CD4-positive, alpha-beta T cell (primary cell): ENCODE measurements at places on chromosomes 7 and 10.

DNA sequence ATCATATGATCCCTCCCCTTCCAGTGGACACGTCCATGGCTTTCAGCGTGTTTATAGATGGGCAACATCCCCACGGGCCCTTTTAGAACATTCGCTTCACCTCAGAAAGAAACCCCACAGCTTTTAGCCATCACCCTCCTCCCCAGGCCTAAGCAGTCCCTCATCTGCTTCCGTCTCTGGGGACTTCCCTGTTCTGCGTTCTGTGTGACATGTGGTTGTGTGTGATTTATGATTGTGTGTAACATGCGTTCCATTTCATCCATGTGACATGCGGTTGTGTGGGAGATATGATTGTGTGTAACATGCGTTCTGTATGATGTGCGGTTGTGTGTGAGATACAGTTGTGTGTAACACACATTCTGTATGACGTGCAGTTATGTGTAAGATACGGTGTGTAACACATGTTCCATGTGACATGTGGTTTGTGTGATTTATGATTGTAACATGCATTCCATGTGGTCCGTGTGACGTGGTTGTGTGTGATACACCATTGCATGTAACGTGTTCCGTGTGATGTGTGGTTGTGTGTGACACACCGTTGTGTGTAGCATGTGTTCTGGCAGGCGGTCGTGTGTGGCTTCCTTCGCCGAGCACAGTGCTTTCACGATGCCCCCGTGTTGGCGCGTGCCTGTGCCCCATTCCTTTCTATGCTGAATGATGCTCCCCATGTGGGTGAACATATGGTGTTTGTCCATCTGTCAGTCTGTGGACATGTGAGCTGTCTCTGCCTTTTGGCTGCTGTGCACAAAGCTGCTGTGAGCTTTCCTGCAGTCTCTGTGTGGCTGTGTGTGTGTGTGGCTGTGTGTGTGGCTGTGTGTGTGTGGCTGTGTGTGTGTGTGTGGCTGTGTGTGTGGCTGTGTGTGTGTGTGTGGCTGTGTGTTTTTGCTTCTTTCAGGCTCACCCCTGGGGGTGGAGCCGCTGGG is 26.2 kb downstream of the PWWP2B start:
- no peak for DNase-seq
- H3K36me3 ChIP-seq, result no peaks in the 10 kb centered on the region
- H3K4me3 ChIP-seq, result no peak overlapping the region
- H3K4me1 ChIP-seq, result peaks cover 42% of the 10 kb centered on the region
- no peaks in the 10 kb centered on the region for H3K27me3 ChIP-seq

DNA sequence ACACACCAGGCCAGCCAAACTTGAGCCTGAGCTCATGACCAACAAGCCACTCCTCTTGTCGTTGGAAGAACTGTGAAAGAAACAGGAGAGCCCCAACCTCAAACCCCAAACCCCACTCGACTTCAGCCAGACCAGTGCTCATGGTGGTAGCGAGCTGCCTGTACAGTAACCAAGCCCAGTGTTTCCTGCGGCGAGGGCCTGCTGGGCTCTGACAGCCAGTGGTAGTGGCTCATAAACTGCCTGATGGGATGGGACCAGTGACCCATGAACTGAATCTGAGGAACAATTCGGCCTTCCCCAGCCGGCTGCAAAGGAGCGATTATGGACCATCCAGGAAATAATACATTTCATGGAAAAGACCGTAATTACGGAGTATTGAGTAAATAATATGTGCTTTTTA is 191.9 kb downstream of the RPS24 start:
- H3K36me3 ChIP-seq, result no peaks in the 10 kb centered on the region
- H3K27me3 ChIP-seq, result peaks cover 2% of the 10 kb centered on the region
- no peak overlapping the region for H3K4me3 ChIP-seq
- DNase-seq, result no peak

GRCh38 chr10:51028420-51028819 is 45.9 kb upstream of the PRKG1 start:
- no peak for DNase-seq
- H3K4me3 ChIP-seq, result no peak overlapping the region
- H3K27ac ChIP-seq, result no peak overlapping the region
- H3K36me3 ChIP-seq, result no peaks in the 10 kb centered on the region
- H3K4me1 ChIP-seq, result no peaks in the 10 kb centered on the region

DNA sequence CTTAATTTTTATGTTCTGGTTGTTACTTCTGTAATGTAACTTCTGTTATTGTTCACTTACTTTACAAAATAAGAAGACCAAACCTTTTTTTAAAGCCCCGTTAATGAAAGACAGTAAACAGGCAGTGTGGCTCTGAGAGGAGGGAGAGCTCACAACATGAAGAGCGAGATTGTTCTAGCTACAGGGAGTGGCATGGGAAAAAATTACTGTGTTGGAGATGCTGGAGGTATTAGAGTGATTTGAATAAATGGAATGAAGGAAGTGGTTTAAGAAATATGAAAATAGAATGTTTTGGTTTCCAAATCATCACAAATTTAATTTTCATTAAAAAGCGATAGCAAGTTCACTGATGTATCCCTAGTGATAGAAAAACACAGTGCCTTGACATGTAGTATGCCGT is 31.8 kb downstream of the REEP3 start:
- H3K4me3 ChIP-seq, result no peak overlapping the region
- peaks cover 3% of the 10 kb centered on the region for H3K4me1 ChIP-seq
- no peaks in the 10 kb centered on the region for H3K27me3 ChIP-seq
- peaks cover 3% of the 10 kb centered on the region for H3K36me3 ChIP-seq

- peaks cover 22% of the 10 kb centered on the region for H3K4me1 ChIP-seq
- H3K27ac ChIP-seq, result no peak overlapping the region
- DNase-seq, result no peak
- H3K27me3 ChIP-seq, result no peaks in the 10 kb centered on the region
- no peaks in the 10 kb centered on the region for H3K36me3 ChIP-seq
- H3K4me3 ChIP-seq, result no peak overlapping the region
These were observed 8.5 kb upstream of the ACSL5 start for GRCh38 chr10:112365451-112365850.

- H3K4me3 ChIP-seq, result no peak overlapping the region
- H3K27me3 ChIP-seq, result no peaks in the 10 kb centered on the region
- no peak overlapping the region for H3K27ac ChIP-seq
- no peak for DNase-seq
These were observed 120.0 kb downstream of the PDE1C start for GRCh38 chr7:31950091-31950755.

DNA sequence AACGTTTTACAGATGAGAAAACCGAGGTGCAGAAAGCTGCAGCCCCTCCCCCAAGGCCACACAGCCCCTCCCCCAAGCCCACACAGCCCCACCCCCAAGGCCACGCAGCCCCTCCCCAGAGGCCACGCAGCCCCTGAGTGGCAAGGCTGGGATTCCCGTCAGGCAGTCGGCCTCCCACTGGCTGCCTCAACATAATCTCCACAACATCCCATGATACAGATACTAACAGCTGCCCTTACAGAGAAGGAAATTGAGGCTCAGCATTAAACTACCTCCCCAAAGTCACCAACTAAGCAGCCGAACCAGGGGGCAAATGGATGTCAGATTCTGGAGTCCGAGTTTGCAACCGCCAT is 15.9 kb downstream of the SH3PXD2A start:
- no peaks in the 10 kb centered on the region for H3K27me3 ChIP-seq
- H3K36me3 ChIP-seq, result no peaks in the 10 kb centered on the region

DNA sequence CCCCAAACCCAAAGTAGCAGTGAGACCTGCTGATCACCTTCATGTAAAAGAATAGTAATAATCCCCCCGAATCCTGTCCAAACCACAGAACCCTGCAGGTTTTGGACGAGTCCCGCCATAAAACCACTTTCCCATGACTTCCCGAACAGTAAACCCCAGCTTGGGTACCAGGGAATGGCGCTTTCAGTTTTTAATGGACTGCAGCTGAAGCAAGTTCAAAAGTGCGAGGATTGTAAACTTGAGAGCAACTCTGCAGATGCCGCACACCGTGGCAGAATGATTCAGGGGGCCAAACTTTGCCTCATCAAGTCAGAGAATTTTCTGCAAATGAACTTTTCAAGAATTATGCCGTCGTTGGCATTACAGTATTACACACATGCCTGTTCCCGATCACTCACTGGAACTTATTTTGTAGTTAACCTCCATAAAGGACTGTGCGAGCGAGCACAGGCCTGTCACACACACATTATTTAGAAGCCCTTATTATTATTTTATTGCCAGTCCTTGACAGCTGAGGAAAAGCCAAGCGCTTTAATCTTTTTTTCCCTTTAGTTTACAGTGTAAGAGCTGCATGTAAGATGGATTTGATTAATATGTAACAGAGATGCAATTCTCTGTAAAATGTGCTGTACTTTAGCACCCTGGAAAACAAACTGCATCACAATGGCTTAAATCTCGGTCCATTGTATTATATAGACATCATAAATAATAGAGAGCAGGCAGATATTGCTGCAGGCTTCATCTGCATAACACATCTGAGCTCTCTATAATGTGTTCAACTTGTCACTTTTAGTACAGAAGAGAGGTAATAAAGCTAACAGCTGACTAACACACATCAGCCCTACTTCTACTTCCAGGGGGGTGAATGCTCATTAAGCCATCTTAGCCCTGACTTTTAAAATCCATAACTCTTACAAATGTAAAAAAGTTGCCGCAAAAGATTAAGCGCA is 493.5 kb upstream of the GALNT17 start:
- DNase-seq, result no peak
- H3K36me3 ChIP-seq, result no peaks in the 10 kb centered on the region
- no peaks in the 10 kb centered on the region for H3K27me3 ChIP-seq

GRCh38 chr10:114715171-114715670 is 57.1 kb upstream of the ABLIM1 start:
- H3K36me3 ChIP-seq, result no peaks in the 10 kb centered on the region
- H3K4me3 ChIP-seq, result no peak overlapping the region
- H3K27ac ChIP-seq, result no peak overlapping the region
- no peak for DNase-seq
- no peaks in the 10 kb centered on the region for H3K27me3 ChIP-seq
- H3K4me1 ChIP-seq, result no peaks in the 10 kb centered on the region

DNA sequence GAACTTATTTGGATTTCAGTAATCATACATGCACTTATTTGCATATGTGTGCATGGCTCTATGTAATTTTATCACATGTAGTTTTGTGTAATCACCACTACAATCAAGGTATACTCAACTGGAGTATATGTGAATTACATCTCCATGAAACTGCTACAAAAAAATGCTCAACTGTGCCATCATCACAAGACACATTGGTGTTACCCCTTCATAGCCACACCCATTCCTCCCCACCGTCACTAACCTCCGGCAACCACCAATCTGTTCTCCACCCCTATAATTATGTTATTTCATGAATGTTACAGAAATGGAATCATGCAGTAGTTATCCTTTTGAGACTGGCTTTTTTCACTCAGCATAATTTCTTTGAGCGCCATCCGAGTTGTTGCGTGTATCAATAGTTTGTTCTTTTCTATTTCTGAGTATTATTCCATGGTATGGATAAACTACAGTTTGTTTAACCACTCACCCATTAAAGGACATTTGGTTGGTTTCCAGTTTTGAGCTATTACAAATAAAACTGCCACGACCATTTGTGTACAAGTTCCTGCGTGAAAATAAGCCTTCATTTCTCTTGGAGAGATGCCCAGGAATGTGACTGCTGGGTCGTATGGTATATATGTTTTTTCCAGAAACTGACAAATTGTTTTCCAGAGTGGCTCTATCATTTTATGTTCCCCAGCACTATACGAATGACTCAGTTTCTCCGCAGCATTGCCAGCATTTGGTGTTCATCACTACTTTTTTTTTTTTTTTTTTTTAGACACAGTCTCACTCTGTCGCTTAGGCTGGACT is 11.3 kb upstream of the SMO start:
- H3K4me1 ChIP-seq, result no peaks in the 10 kb centered on the region
- DNase-seq, result no peak
- H3K4me3 ChIP-seq, result no peak overlapping the region
- no peak overlapping the region for H3K27ac ChIP-seq
- no peaks in the 10 kb centered on the region for H3K36me3 ChIP-seq
- H3K27me3 ChIP-seq, result peaks cover 3% of the 10 kb centered on the region

DNA sequence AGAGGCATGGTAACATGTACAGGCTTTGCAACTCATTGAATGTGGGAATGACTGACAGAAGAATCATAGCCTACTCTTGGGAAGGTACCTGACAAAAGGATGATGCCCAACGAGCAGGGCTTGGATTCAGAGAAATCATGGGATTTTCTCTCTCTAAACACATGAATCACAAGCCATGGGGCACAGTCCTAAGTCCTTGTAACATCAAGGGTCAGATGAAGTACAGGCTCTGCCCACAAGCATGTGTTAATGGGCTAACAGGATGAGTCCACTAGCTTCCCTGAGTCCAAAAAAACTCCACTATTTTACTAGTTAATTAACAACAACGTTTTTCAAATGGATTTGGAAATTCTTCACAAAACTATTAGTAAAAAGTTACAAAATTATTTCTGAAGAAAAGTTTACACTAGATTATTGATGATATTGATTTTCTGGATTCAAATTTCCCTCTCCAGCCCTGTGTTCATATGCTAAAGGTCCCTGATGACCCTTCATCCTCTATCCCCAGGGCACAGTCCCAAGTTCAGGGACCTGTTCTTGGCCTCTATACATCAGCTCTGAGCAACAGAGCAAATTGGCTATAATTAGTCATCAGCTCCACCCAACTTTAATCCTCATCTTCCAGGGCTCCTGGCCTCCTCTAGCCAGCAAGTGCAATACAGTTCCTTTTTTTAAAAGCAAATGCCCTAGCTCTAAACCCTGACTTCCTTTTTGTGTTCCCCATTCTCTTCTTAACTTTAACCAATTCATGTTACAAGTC is 99.8 kb downstream of the GSAP start:
- H3K27me3 ChIP-seq, result no peaks in the 10 kb centered on the region
- H3K4me1 ChIP-seq, result no peaks in the 10 kb centered on the region
- H3K27ac ChIP-seq, result no peak overlapping the region
- no peak overlapping the region for H3K4me3 ChIP-seq
- peaks cover 43% of the 10 kb centered on the region for H3K36me3 ChIP-seq
